ENCODE measurements at places on chromosomes 7 and 10.
A peak's percentile ranks its signal among the peaks of the same experiment; 100 is the strongest.

DNA sequence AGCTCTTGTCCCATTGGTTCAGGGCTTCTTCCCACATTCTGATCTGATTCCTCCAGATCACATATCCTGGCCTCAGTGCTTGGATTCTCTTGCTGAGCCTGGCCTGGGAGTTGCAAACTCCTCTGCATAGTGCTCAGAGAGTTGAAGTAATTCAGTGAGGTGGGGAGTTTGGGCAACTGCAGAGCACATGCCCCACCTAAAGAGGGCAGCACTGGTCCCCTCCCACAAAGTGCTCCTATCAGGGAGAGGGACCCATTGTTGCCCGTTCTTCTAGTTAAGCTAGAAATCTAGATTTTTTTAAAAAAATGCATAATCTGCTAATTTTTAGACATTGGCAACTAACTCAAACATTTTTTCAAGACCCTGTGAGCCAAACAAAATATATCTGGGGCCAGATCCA, 45.1 kb downstream of the CHN2 start:
- DNase-seq: no peak

DNA sequence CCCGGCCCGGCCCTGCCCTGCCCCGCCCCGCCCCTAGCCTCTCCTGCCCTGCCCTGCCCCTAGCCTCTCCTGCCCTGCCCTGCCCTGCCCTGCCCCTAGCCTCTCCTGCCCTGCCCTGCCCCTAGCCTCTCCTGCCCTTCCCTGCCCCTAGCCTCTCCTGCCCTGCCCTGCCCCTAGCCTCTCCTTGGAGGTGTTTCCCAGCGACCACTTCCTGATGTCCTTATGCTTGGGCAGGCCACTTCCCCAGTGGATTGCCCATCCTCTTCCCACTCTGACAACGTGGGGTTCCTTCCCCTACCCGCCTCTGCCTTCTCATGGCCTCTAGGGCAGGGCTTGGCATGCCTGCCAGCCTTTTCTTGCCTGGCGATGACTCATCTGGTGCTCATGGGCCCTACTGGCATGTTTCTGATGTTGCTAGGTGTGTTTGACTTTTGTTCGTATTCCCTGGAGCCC, 21.2 kb downstream of the PRXL2A start:
- DNase-seq: no peak

DNA sequence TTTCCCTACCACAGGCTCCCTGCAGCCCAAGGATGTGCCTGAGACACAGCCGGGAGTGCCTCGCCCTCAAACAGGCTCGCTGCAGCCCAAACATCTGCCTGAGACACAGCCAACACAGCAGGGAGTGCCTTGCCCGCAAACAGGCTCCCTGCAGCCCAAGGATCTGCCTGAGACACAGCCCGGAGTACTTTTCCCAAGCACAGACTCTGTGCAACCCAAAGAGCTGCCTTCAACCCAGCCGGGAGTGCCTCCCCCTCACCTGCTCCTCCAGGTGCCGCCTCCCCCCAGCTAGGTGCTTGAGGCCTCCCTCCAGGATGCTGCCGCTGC, 42.9 kb downstream of the ANTXRL start:
- DNase-seq: no peak

DNA sequence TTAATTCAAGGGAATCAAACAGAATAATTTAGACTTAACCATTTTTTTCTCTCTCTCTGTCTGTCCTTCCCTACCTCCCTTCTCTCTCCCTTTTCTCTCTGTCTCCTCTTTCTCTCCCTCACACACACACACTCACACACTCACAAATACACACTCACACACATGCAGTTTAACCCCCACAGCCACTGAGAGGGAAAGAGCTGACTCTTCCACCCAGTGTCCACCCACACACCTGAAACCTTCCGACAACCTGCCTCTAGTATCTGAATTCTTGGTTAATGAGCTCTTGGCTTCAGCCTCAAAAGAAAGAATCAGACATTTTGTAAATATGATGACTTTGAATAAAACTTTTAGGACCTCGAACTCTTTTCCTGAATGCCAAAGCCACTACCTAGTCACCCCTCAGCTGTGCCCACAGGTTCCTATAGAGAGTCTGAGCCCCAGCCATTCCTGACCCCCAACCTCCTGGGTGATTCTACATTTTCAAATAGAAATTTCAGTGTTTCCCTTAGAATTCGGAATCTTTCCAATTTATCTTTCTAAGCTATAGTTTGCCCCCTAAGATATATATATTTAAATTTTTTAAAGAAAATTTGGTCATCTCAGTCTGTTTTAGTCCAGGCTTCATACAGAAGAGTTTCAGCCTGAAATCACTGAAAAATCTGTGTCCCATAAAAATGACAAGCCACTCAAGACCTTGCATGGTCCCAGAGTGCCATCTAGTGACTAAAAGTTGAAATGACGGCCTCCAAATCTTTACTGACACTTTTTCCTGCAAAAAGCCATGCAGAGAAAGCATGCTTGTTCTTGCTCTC, 202.8 kb downstream of the IPMK start:
- DNase-seq: peak; percentile 24

GRCh38 chr10:108653531-108653930, 1269.8 kb downstream of the XPNPEP1 start:
- no peak for DNase-seq

DNA sequence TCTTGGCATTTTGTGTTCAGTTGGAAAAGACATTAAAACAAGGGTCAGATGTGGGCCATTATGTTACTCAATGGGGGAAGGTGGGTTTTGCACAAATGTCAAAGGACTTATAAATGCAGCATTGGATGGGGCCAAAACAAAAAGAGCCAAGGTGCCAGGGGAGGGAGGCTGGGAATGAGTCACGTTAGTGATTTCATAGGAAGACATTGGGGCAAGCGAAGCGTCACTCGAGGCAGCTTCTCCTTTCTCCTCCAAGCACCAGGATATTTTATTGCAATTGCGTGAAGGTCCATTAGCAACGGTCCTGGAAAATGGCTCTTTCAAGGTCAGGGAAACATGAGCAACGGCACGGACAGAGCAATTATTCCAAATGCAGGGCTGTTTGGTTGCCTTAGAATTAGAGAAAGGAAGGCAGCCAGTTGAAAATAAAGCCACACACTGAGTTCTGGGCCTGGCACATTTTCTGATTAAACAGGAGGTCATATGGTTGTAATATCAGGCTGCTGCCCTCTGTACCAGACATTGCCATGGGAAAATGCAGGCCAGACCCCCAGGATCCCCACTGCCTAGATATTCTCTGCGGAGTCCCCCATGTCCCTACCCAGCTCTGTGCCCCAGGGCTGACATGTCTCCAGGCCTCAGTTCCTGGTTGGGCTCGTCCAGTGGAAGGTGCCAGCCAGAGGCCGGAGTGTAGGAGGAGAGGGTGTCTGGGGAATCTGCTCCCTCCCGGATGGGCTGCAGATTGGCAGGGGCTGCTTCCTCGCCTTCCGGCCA, 63.3 kb upstream of the NANOS1 start:
- DNase-seq: no peak

DNA sequence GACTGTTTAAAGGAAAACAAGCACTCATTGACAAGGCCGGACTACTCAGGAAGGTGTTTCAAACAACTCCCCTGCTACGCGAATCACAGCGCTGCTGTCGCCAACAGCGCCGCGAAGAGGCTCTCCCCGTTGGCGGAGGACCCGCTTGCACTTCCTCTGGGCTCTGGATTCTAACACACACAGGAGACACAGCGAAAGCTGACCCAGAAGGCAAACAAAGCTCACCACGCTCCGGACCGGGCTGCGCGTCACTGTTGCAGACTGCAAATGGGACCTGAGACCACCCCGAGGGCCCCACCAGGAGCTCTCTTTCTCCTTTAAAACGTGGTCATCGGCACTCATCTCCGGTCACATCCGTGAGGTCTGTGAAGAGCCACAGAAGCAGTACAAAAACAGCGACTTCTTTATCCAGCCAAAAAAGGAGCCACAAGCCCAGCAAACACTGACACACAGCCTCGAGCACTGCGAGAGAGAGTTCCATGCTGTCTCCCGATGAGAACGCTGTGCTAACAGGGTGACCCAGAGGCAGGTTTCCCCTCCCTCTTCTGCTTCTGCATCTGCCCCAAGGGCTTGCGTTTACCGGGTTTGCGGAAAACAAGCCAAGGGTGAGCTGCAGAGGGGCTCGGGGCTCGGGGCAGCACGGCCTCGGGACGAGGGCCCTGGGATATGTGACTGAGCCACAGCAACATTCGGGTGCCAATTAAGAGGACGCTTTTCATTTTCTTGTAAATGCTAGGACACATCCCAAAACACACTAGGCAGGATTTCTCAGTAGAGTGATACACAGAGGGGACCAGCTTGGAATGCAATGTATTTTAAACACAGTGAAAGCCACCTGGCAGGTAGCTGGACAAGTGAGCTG, 41.3 kb downstream of the AMZ1 start:
- no peak for DNase-seq

DNA sequence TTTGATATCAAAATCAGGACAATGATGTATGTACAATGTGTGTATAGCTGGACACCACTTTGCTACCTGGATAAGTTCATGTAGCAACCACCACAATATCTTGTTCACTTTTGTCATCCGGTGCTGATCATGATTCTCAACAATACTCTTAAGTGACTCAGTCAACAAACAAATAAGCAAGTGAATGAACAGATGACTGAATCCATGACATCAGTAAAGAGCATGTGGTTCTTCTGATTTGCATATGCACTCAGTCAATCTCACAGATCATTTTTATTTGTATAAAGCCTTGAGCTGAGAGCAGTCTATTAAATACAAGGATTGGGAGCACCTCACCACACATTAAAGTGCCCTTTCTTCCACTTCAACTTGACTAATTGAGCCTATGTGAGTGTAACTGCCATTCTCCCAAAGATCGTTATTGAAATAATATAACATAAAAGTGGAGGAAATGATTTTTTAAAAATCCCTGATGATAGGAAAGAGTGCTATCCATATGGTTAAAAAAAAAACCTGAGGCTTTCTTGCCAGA, 69.5 kb downstream of the NPSR1 start:
- DNase-seq: no peak

GRCh38 chr7:118132764-118133163, 51.2 kb upstream of the LSM8 start:
- no peak for DNase-seq

DNA sequence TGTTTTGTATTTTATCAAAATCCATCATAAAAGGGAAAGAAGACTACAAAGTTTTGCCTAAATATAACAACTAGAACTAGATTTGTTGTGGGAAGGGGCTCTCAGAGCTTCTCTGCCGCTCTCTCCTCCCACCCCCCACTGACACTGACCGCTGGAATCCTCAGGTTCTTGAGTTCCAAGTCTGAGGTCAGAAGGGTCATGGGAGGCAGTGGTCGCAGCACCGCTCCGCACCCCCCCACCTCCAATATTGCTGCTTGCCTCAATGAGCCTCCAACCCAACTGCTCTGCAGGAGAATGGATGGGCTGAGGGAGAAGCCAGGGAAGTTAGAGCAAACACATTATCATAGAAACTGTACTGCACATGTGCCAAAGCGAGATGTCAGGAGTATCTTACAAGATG, 359.4 kb downstream of the GRID1 start:
- no peak for DNase-seq

DNA sequence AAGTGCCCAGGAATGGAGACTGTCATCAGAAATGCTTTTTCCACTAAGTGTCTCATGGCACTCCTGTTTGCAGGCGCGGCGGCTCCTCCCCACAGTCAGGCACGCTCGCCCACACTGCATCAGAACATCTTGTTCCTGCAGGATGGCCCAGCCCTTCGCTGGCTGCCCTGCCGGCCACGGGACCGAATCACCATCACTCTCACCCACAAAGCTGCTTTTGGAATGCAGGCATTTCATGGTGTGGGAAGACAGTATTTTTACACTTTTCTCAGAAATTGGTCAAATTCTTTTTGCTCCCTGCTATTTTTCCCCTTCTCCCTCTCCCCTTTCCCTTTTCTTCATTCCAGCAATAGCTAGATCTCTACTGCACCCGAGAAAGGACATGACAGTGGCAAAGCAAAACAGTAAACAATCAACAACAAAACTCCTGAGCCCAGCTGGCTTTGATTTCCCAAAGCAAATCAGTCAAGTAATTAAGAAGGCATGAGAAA, 176.1 kb upstream of the TNS3 start:
- DNase-seq: no peak

- DNase-seq: no peak
Observed at GRCh38 chr7:132882714-132883428, 199.0 kb downstream of the CHCHD3 start.

DNA sequence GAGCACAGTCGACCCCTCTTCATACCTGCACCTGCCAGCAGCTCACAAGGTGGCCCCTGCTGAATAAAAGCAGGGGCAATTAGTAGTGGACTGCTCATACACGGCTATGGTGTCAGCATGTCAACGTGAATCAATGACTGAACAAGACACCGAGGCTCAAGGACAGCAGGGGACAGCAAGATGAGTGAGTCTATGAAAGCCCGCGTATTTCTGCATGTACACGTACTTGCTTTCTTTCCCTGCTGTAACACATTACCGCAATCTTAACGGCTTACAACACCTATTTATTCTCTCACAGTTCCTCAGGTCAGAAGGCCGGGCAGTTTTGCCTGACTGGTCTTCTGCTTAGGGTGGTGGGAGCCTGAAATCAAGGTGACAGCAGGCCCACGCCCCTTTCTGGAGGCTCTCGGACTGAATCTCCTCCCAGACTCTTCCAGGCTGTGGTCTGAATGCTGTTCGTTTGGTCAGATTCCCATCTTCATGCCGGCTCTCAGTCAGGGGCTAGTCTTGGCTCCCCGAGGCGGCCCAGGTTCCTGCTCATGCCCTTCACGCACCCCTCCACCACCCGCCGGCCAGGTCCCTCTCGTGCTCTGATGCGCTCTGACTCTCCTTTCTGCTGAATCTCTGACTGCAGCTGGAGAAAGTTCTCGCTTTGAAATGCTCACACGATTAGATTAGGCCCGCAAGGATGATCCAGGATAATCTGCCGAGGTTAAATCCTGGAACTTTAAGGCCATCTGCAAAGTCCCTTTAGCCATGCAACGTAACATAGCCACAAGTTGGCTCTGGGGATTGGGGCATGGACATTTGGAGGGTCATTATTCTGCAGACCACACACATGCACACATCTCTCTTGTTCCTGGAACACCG, 7.8 kb upstream of the PPP2R2D start:
- no peak for DNase-seq

GRCh38 chr7:6618621-6619020, 3.2 kb downstream of the ZNF853 start:
- no peak for DNase-seq

DNA sequence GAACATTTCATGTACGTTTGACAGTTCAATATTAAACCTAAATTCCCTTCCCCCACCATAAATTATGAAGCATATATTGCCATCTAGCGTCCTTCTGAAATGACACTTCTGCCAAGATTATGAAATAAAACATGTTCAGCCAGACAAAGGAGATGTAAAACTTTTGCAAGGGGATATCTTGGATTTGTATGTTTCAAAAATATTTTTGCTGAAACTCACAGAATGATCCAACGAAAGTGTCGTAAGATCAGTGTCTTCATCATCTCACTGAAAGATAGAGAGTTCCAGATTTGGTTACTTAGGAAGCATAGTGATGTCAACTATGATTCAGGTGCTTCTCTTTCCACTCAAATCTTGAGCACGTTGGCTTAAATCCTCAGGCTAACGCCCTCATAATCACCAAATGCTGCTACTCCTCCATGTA, 904.3 kb downstream of the XPNPEP1 start:
- DNase-seq: no peak

GRCh38 chr10:111835574-111835973, 348.0 kb downstream of the GPAM start:
- DNase-seq: no peak

Data from HS-27A (cell line).